ENCODE measurements at places on chromosomes 11 and 22.

- DNase-seq: no peak
Measured at GRCh38 chr11:61092280-61092766, 10.0 kb upstream of the CD5 start.

DNA sequence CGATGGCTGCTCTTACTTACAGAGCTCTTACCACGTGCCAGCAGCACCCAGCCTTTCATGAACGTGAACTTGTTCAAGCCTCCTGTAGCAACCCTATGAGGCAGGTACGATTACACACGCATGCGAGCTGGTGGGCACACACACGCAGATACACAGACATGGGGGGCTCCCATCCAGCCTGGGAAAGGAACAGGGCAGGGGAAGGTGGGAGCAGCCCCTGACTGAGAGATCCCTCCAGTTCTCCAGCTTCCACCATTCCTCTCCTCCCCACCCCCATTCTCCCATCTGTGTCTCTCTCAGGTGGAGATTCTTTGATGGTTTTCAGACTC, 37.6 kb upstream of the WNT11 start:
- DNase-seq: no peak

DNA sequence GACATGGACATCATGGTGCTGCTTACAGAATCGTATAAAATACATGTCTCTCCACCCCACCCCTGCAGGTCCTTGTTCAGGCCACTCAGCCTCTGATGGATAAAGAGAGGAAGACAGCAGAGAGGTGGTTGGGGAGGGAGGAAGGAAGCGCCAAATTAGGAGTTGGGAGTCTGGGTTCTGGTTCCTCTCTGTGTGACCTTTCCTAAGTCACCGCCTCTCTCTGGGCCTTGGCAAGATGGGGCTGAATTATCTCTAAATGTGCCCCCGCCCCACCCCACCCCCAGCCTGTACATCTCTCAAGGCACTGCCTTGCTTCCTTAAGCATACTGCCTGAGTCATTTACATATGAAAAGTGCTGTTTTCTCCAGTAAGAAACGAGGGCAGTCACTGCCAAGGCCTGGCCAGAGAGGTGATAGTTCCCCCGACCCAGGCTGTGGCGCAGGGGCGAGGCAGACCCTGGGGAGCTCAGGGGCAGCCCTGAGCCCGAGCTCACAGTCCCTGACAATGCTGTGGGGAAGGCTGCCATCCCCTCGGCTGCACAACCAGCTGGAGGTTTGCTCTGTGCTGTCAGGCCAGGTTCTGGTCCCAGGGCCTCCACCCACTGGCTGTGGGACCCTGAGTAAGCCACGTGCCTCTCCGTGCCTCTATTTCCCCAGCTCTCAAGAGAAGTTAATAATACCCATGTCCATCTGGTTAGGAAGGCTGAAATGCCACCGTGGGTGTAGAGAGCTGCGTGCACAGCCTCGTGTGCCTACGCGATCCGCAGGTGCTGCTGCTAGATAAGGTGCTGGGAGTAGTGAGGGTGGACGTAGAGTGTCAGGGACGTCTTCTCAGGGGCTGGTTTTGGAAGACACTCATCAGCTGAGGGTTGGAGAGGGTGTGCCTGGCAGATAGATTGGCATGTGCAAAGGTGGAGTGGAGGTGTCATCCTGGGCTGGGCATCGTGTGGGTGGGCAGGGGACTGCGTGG, 55.3 kb downstream of the CACNA1I start:
- DNase-seq: no peak

GRCh38 chr11:114274637-114275036, 21.6 kb upstream of the NNMT start:
- no peak for DNase-seq

- DNase-seq: no peak
Measured at GRCh38 chr22:42919199-42919598, 62.1 kb upstream of the ARFGAP3 start.

DNA sequence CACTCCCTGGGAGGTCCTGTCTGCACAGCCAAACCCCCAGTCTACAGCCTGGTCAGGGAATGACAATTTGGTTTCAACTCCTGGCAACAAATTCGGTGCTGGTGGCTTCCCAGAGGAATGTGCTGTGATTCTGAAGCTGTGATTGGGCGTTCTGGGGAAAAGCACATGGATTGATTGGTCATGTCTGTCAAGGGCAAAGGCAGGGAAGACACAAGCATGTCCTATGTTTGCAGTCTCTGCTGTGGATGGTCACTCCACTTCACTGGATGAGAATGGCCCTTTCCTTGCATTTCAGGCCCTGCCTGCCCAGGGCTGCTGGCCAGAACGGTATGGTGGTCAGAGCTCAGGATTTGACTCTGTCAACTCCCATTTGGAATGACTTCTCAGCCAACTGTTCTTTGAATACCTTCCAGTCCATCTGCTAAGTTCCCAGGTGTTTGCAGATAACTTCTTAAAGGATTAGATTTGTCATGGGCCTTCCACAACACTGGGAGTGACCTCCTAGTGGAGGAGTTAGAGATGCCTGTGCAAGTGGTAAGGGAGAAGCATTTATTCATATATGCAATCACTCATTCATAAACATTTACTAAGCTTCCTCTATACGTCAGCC, 42.7 kb downstream of the SGSM1 start:
- DNase-seq: no peak

DNA sequence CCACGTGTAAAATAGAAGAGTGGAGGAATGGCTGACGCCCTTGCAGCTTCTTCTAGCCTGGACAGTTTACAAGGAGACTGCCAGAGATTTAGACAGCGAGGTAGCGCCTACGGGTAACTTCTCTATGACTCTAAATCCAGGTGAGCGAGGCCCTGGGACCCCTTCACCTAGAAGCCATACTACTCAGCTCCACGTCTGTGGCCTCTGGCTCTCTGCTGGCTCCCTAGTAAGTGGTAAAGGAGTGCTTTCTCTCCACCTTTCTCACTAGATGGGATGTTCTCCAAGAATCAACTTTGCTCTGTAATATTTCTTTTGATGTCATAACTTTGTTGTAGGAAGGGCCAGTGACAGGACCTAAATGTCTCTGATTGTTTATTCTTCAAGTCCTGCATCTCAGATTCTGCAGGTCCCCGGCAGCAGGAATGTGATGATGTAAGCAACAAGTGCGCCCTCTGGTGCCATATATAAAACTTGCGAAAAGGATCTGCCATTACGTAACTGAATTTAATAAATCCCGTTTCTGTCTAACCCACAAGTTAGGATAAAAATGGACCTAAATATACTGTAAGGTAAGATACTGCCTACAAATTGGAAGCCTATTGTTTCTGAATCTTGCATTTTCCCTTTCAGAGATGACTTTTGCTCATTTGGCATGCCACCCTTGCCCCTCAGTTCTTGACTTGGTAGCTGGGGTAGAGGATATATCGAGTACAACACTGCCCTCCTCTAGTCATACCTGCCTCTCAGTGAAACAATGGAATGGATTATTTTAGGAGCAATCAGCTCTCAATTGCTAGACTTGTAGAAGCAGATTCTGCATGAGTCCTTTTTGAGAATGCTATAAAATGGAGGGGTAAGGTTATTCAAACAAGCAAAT, 11.0 kb upstream of the PTPN5 start:
- DNase-seq: peak; percentile 40

GRCh38 chr11:109851780-109852390, 241.3 kb upstream of the ZC3H12C start:
- no peak for DNase-seq

- DNase-seq: peak; percentile 60
Measured at GRCh38 chr11:126416542-126417090, 61.1 kb downstream of the ST3GAL4 start.

DNA sequence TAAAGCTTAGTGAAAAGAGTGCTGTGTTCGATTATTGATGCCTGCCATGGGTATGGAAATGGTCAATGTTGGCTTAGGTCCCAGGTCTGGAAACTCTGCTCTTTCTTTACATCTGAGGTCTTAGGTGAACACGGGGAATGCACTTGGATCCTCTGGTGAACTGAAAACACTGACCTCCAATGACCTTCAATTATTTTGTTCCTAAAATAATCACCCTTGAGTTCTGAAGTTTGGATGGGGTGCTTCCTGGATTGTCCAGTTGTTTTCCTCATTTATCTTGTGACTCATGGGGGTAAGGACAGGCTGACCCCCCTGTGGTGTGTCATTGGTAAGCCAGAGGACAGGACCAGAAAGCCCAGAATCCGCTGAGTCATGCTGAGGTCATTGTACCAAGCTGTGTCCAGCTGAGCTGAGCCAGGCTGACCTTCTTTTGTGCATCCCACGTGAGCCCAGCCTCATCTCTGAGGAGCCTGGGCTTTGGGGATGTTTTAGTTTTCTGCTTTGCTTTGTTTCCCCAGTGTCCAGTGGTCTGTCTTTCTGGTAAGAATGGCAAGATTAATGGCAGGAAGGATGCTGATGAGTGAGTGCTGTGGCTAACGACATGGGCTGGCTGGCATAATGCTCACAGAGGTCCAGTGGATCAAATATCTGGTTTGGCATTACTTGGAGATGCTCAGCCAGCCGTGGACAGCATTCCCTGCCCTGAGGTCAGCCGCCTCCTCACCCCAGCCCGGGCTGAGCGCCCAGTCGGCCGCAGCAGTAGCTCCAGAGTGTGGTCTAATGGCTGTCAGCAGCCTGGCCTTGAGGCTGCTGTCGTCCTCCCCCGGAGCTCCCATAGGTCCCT, 35.6 kb downstream of the AMPD3 start:
- DNase-seq: peak; percentile 18

GRCh38 chr22:19930551-19931486, 10.8 kb upstream of the COMT start:
- no peak for DNase-seq

DNA sequence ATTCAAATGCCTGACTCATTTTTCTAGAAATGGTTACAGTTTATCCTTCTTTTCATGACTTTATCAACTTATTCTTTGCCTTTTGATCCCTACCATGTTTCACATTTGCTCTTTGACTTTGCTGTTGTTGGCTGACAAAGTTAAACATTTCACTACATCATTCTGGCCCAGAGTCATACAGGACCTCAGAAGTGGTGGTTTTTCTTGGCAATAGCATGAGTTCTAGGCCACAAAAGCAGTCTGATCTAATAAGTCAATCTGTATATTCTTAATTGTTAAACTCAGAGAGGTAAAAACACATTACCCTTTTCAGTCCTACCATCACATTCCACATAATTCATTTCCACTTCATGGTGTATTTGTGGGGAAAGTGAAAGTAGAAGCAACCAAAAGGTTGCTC, 763.2 kb upstream of the TENM4 start:
- no peak for DNase-seq

GRCh38 chr11:118910309-118911112, 15.2 kb downstream of the BCL9L start:
- DNase-seq: peak; percentile 83

DNA sequence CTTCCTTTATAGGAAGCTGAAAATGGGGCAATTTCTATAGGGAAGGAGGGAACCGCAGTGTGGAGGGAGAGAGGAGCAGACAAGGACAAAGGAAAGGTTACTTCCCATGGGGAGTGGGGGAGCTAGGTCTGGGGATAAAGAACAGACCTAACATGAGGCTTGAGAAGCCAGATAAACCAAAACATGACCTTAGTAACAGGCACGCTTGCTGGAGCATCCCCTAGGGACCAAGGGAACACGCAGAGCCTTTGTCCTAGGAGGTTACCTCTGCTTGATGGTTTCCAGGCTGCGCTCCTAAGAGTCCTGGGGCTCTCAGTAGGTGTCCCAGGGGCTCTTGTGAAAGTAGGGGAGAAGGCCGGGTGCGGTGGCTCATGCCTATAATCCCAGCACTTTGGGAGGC, 271.4 kb upstream of the NCAM1 start:
- DNase-seq: no peak

DNA sequence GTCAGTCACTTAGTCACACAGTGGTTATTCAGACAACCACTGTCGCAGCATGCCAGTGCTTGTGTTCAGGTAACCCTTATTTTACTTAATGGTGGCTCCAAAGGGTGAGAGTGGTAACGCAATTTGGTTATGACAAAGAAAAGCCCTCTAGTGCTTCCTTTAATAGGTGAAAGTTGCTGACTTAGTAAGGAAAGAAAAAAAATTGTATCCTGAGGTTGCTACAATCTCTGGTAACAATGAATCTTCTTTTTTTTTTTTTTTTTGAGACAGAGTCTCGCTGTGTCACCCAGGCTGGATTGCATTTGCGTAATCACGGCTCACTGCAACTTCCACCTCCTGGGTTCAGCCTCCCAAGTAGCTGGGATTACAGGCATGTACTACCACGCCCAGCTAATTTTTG, 64.5 kb downstream of the C11orf91 start:
- no peak for DNase-seq

- DNase-seq: no peak
Measured at GRCh38 chr11:73510877-73511276, 87.0 kb downstream of the FAM168A start.

DNA sequence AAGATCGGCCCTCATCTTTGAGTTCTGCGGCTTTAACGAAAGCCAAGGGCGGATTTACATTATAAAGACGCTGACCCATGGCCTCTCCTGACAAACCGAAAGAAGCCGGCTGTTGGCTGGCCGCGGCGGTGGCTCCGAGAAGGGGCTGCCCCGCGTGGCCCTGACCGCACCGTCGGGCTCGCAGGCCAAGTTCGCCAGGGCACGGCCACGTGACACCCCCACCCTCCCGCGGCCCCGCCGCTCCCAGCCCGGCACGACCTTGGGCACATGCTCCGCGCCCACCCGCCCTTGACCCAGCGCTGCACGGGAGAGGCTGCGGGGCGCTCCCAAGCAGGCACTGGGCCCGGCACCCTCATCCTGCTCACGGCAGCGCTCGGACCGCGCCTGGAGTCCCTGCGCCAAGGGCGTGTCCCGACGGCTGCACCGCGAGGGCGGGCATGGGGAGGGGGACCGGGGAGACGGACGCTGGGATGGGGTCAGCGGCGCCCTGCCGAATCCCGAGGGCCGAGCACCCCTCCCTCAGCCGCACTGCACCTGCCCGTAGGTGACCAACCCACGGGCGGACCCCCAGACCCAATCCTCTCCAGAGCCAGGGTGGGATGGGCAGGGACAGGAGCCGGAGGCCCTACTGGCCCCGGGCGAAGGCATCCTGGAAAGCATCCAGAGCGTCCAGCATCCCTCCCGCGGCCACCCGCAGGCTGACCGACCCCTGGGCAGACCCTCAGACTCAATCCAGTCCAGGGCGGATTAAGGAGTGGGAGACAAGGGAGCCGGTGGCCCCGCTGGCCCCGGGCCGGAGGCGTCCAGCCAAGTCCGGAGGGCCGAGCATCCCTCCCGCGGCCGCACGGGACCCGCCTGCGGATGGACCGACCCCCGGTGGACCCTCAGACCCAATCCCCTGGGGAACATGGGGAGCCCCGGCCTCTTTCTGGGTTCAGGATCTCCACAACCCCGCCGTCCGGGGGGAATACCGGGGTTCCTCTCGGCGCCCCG, 759 bp downstream of the CPT1A start:
- DNase-seq: no peak

GRCh38 chr11:82195283-82195682, 538.4 kb downstream of the FAM181B start:
- DNase-seq: no peak

- DNase-seq: no peak
Measured at GRCh38 chr11:1336836-1337646, 27.6 kb upstream of the TOLLIP start.

Measured in fibroblast of skin of left quadriceps (primary cell).